HEK293T (cell line): ENCODE measurements at places on chromosomes 3 and 15.

GRCh38 chr3:27049792-27050191 lies 319.4 kb downstream of the NEK10 start:
- no peak for DNase-seq

GRCh38 chr3:187799942-187800641 lies 54.8 kb upstream of the BCL6 start:
- no peak for DNase-seq

DNA sequence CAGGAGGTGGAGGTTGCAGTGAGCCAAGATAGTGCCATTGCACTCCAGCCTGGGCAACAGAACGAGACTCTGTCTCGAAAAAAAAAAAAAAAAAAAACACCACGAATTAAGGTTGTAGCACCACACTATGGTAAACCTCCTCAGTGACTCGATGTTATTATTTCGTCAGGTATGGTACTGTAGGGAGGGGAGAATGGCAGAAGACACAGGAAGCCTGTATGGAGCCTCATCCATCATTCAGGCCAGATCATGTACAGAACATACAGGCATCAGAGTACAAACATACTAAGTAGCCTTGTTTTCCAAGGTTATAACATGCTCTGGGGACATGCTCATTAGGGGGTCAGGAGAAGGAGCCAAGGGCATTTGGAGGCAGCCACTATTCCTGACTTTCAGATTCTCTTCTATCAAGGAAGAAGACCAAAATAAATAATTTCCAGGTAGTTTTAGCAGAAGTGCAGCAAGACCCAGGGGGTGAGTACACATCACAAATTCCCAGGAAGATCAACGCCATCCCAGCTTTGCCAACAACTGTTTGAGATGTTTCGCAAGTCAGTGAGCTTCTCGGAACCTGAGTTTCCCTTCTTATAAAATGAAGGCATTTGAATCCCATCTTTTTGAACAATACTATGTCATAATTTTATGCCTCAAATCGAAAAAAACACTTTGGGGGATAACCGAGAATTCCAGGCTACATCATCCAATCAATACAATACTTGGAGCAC lies 79.8 kb downstream of the FOXP1 start:
- no peak for DNase-seq

GRCh38 chr3:130857336-130858026 lies 36.4 kb upstream of the ATP2C1 start:
- no peak for DNase-seq

DNA sequence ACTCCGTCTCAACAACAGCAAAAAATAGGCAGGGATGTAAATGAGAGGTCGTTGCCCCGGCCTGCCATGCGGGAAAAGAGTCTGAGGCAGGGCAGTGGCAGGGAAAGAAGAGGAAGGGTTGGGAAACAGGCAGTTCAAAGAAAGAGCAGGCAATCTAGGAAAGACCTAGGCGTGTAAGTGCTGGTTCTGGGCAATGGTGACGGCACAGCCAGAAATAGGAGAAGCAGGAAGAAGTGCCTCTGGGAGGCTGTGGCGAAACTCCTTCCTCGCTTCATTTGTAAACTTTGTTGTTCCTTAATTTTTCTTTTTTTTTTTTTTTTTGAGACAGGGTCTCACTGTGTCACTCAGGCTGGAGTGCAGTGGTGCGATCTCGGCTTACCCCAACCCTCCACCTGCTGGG lies 4.3 kb downstream of the SLC51A start:
- DNase-seq = no peak

DNA sequence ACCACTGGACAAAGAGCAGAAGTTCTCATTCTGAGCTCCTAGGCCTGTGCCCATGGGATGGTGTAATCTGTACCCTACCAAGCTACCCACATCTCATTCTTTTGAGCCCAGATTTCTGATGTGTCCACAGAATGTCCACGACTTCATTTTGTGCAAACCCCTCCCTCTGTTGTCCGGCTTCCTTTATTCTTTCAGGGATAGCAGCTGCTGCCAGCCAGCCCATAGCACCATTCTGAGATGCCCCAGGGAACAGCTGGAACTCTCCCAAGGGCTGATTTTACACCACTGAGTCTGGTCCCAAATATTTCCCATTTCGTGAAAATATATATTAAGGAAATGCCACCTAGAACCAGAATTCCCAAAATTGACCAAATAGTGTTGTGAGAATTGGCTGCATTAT lies 236.6 kb downstream of the SATB1 start:
- no peak for DNase-seq

GRCh38 chr15:68560501-68561113 lies 18.2 kb upstream of the CORO2B start:
- DNase-seq = no peak
